ENCODE measurements at places on chromosomes 5 and 9.

GRCh38 chr5:37111426-37112382, 137.5 kb downstream of the CPLANE1 start:
- DNase-seq, result no peak

- DNase-seq, result no peak
Observed at GRCh38 chr9:81620002-81620390, 69.4 kb downstream of the TLE1 start.

DNA sequence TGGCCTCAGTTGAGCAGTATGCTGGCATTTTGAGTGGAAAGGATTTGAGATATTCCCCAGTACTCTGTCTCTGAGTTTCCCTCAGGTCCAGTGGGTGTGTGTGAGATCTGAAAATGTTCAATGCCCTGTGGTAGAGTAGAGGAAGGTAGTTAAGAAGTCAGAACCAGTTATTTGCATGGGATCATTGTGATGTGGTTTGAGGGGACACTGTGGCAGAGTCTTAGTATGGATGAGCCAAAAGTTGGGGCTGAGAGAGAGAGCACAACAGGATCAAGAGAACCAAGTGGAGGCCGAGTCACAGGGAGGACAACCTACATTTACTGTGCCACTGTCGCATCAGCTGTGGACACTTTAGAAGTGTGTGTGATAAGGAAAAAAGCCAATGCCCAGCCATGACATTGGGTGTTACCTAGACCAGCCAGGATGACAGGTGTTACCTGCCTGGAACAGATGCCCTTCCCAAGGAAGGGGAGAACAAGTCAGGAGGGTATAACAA, 128.9 kb upstream of the IL12B start:
- DNase-seq, result no peak

DNA sequence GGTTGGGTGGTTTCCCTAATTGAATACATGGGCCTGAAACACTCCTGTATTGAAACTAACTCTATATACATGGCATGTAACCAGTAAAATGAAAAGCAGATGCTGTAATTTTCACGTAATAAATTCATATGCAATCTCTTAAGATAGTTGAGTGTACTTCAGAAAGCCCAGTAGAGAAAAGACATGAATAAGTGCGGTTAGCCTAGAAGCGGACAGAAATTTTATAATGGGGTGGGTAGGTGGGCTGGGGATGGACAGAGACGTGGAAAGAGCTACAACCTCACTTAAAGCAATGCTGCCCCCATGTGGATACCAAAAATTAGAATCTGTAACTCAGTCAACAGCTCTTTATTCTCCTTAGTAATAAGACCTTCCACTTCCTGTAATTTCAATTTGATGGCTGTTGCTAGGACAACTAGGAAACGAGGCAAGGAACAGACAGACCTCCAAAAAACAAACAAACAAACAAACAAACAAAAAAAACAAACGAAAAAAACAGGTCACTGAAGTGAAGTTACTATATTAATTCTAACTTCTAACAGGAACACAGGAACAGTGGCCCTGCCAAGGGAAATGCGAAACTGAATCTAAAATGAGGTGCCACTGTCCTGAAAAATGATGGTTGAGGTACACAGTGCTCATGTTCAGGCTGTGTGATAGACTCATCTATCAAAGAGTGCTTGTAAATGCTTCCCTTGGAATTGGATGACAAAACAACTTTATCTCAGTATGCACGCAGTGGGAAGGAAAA, 103.4 kb upstream of the GNA14 start:
- DNase-seq, result no peak

GRCh38 chr5:177123789-177124485, 9.6 kb upstream of the NSD1 start:
- no peak for DNase-seq

DNA sequence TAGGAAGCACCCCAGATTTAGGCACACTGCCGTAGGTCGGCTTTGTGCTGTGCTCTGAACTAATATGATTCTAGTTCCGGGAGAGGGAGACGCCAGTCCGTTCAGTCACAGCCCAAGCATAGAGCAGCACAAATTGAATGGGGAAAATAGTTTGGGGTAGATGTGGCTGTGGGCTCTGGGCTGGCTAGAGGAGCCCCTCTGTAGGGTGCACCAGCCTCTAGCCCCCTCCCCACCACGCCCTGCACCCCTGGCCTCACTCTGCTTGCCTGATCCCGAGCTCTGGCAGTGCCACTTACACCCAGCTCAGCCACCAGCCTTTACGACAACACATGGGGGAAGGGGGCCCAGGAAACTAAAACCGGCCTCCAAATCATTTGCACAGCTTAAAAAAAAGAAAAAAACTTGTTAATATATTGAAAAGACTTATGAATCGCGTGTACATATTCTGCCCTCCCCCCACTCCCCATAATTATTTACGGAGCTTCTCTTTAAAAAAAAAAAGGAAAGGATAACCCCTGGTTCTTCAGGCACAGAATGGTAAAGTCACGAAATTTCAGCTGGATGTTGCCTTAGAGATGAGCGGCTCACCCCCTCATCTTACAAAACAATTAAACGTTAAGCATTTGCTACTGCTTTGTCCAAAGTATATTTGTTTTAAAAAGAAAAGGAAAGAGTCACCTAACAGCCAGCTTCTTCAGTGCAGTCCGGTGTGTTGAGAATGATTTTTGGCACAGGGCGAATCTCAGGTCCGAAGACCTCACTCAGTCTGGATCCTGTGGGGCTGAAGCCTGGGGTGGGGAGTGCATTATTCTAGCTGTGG, 3.5 kb downstream of the LMX1B start:
- DNase-seq, result no peak

DNA sequence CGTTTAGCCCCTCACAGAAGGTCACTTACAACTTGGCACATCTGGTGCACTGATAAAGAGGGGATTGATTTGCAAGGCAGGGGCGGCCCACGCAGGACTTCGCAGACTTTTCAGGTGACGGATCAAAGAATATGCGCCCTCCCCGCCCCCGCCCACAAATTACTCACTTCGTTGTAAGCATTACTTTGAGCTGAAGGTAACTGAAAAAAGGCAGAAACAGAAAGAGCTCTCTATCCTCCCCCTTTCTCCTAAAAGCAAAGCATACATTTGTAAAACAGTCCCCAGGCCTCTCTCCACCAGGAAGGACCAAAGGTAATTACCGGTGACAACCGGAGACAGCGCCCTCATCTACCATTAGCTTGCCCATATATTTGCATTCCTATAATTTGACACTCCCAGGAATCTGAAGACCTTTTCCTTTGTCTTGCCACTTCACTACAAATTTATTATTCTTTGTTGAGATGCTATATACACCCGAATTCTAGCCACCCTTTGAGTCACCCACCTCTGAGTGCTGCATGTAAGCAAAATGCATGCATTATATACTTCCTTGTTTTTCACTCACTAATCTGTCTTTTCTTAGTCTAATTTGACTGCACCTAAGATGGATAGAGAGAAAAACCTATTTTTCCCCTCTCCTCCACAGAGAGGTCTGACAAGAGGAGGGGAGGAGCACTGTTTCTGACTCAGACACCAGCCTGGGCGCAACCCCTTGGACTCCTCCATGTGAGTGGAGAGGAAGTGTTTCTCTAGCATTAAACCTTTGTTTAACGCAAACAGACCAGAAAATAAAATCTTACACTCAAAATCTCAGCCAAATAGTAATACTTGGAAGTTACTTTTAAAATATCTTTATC, 74.7 kb upstream of the SPIN1 start:
- DNase-seq, result peak; percentile 40

GRCh38 chr9:110319781-110320492, 17.7 kb downstream of the TXNDC8 start:
- no peak for DNase-seq

DNA sequence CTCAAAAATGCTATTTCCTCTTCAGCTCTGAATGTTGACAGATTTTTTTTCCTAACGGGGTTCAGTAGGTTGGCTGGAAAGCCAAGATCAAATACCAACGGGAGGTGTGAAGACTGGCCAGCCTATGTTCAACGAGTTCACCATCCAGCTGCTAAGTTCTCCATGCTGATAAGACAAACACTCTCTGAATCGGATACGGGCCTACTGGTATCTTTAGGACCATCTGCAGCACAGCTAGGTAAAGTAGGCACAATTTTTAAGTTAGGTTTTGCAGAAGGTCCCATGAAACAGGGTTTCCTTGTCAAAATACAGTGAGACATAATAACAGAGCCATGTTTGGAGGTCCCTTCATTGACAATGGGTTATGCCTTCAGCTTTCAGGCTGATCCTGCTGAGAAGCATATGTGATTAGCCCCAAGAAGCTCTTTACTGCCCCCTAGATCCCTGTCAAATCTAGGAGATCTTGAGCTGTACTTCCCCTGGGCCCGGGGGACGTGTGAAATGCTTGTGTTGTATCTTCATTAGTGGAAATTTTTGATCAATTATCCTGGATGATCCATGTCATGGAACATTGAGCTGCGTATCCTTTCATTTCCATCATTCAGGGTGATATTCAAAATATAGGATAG, 60.6 kb downstream of the PGM5 start:
- no peak for DNase-seq

- no peak for DNase-seq
Observed at GRCh38 chr9:134547161-134548100, 94.2 kb upstream of the COL5A1 start.

DNA sequence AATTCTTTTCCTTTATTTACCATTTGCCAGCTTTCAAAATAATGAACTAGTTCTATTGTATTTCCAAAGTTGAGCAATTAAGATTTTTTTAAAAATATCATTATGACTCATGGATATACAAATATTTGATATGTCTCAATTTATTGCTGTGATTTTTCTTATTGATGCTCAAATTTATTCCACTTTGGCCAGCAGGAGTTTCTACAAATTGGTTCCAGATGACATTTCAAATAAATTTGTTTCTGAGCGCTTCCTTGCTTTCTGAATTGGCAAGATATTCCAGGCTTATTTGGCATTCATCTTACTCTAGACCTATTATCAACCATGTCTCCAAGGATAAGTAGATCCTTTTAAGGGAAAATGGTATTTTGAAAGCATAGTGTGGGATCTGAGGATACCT, 58.5 kb upstream of the TJP2 start:
- no peak for DNase-seq

- DNase-seq, result peak; percentile 42
Observed at GRCh38 chr9:113516840-113517577, 53.5 kb downstream of the RGS3 start.

GRCh38 chr5:135426102-135427082, 20.8 kb downstream of the DCANP1 start:
- peak; percentile 7 for DNase-seq

DNA sequence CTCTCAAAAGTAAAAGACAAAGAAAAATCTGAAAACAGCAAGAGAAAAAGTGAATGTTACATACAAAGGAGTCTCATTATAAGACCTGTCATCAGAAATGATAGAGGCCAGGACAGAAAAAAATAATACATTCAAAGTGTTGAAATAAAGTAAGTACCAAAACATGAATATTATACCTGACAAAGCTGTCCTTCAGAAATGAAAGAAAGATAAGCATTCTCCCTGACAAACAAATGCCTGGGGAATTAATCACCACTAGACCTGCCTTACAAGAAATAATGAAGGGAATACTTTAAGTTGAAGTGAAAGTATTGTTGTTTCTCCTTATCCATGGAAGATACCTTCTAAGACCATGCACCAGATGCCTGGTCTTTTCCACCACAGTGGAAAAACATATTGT, 1605.2 kb upstream of the CDH6 start:
- no peak for DNase-seq

GRCh38 chr5:1335540-1336095, 9.3 kb downstream of the CLPTM1L start:
- DNase-seq, result no peak

- no peak for DNase-seq
Observed at GRCh38 chr9:129423216-129423615, 197.7 kb downstream of the C9orf50 start.

- no peak for DNase-seq
Observed at GRCh38 chr9:33950371-33950770, 98.3 kb downstream of the UBAP2 start.

- DNase-seq, result no peak
Observed at GRCh38 chr9:104903609-104904008, 24.3 kb downstream of the ABCA1 start.

DNA sequence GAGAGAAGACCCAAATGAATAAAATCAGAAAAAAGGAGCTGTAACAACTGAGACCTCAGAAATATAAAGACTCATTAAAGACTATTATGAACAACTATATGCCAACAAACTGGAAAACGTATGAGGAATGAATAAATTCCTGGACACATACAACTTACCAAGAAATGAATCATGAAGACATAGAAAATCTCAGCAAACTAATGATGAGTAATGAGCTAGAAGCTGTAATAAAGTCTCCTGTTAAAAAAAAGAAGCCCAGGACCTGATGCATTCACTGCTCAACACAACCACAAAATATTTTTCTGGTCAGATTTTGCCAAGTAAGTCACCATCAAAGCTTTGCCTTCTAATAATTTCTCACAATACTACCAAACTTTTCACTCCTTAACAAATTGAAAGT, 666.7 kb downstream of the LRRC70 start:
- no peak for DNase-seq

- DNase-seq, result no peak
Observed at GRCh38 chr9:109022873-109023272, 9.6 kb upstream of the CTNNAL1 start.

DNA sequence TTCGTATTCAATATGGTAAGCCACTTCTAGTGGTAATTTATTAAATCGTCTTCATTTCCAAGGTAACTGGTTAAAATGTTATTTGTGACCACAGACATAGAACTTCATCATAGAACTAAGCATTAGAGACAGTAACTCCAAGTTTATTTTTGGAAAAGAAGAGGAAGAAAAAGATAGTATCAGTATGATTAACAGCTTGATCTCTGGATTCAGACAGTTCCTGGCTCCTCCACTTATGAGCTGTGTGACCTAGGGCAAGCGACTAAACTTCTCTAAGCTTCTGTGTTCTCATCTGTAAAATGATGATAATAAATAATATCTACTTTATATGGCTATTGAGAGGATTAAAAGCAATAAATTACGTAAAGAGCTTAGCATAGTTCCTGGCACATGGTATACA, 29.8 kb upstream of the TNPO1 start:
- no peak for DNase-seq

DNA sequence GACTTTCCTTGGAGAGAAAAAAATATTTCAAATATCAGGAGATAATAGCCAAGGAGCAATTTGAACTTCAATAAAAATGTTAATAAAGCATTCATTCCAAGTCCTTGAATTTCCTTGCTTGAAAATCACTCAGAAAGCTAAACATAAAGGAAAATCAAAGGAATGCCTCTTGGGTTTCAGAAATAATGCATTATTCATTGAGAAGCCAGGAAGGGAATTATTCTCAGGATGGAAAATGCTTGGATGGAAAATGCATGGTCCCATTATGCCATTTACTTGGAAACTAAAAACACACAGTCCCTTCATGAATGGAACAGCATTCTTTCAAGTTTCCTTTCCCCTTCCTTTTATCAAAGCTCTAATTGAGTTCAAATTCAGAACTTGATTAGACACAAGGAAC, 160.9 kb downstream of the LPAR1 start:
- no peak for DNase-seq

GRCh38 chr5:145027286-145027685, 807.9 kb downstream of the PRELID2 start:
- no peak for DNase-seq

DNA sequence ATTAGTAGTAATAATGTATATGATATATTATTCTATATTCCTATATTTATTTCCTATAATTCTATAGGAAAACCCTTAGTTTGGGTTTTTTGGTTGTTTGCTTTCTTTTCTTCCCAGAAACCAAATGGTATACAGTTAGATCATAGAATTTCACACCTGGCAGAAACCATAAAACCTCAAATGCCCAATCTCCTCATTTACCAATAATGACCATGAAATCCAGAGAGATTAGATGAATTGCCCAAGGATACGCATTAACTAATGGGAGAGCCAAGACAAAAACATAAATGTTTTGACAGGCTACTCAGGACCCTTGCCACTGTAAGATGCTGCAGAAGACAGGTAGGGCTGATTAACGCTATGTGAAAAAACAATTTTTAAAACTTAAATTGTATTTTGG, 158.7 kb upstream of the FST start:
- DNase-seq, result no peak

Measured in activated T-cell treated with anti-CD3 and anti-CD28 coated beads for 4 hours (primary cell).